ENCODE measurements at places on chromosomes 2 and 18.
A peak's percentile ranks its signal among the peaks of the same experiment; 100 is the strongest.

GRCh38 chr18:63111671-63112402, 207.7 kb downstream of the BCL2 start:
- peak; percentile 36 for DNase-seq

GRCh38 chr18:7668392-7668791, 101.3 kb downstream of the PTPRM start:
- DNase-seq, result no peak

- peak; percentile 15 for DNase-seq
These were observed at the start of gene FAM124B for GRCh38 chr2:224401641-224402342. Gene FAM124B, minus strand, starts transcription at chr2:224402107. Its CDS starts 339 bp downstream, at chr2:224401768.

GRCh38 chr2:120161190-120161589, 62.0 kb downstream of the TMEM185B start:
- DNase-seq, result peak; percentile 23
